Right cardiac atrium (tissue), 5 donors: ENCODE measurements at places on chromosomes 16 and 17. TPM values are rescaled to one million over a fixed set of nuclear protein-coding genes. Genes with fewer than 3 reads are reported as not detected.

DNA sequence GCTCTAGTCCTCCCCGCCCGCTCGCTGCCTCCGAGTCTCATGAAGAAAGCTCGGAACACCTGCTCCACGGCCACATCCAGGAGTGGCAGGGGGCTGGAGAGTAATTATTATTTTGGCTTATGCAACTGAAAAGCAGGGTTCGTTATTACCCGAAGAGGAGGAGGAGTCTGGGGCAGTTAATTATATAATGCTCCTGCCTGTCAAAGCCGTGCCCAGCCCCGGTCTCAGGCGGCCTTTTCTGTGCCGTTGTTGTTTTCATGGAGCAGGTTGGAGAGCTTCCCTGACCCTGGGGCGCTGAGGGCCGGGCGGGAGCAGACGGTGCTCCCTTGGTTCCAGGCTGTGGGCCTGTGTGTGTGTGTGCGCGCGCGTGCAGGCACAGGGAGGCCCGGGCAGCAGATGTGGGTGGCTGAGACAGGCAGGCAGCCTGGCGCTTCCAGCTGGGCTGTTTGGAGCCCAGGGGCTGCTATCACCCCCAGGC lies 2.4 kb downstream of the JPH3 start:
- DNase-seq, result no peak

DNA sequence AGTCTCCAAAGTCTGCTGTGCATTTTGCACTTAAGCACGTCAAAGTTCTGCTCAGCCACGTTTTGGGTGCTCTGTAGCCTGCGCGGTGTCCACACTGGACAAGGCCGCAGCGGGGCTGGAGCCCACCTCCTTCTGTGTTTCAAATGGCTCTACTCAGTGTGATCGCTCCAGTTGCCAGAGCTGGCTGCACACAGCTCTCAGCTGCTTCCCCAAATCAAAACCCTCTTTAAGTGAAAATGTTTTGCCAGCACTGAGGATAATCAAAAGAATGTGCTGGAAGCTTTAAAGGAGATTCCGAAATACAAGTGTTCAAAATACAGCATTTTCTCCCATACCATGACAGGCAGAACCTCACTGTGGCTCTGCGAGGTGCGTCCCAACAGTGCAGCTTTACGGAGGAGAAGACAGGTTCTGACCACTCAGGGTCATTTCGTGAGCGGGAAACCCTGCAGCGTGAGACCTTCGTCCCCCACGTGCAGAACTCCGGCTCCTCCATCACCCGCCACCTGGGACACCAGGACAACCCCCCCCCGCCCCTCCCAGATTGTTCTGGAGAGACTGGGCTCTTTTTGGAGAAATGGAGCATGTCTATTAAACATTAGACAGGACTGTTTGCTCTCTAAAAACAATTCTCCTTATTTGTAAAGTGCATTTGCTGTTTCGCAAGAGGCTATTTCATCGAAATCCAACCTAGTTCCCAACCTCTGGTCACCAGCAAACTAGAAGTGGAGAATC lies 16.6 kb downstream of the TBC1D16 start:
- no peak for DNase-seq

- DNase-seq, result no peak
Measured at GRCh38 chr17:39801055-39801454, 63.1 kb downstream of the IKZF3 start.

- DNase-seq, result no peak
Measured at GRCh38 chr16:66471264-66471663, 44.2 kb downstream of the BEAN1 start.

GRCh38 chr16:74874912-74875546 lies 100.4 kb upstream of the FA2H start:
- DNase-seq, result no peak

DNA sequence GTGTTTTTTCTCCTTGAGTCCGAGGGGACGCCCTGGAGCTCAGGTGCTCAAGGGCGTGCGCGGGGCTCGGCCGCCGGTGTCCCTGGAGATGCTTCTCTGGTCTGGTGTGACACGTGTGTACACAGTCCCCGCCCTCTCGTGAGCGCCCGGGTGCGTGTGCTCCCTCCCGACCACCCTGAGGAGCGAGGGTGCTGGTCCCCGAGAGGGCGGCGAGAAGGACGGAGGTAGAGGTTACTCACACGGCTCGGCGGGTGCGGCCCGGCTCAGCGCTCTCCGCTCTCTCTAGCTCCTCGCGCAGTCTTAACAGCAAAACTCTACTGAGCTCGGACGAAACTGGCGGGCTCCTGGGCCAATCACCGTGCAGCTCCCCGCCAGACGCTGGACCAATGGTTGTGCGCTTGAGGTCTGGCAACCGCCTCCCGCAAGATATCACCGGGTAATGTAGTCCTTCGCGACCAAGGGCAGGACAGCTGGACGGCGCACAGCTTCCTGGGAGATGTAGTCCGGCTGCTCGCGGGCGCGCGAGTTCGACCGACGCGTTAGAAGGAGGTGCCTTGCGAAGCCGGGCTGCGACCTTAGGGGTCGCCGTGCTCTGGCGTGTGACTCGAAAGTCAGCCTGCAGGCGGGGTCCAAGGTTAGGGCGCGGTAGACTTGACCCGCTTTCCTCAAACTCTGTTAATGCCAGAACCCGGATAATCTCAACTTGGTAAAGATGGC lies at the start of gene SLC25A19:
SLC25A19 (minus strand) TSS at position 319 of the 717 bp plus-strand sequence. CDS start 2,669 bp downstream, outside the sequence.
- peak; percentile 99 for DNase-seq

- no peak for DNase-seq
Measured at GRCh38 chr16:55301385-55302008, 22.5 kb upstream of the IRX6 start.

GRCh38 chr16:24423312-24423711 lies 116.1 kb upstream of the RBBP6 start:
- DNase-seq, result no peak

DNA sequence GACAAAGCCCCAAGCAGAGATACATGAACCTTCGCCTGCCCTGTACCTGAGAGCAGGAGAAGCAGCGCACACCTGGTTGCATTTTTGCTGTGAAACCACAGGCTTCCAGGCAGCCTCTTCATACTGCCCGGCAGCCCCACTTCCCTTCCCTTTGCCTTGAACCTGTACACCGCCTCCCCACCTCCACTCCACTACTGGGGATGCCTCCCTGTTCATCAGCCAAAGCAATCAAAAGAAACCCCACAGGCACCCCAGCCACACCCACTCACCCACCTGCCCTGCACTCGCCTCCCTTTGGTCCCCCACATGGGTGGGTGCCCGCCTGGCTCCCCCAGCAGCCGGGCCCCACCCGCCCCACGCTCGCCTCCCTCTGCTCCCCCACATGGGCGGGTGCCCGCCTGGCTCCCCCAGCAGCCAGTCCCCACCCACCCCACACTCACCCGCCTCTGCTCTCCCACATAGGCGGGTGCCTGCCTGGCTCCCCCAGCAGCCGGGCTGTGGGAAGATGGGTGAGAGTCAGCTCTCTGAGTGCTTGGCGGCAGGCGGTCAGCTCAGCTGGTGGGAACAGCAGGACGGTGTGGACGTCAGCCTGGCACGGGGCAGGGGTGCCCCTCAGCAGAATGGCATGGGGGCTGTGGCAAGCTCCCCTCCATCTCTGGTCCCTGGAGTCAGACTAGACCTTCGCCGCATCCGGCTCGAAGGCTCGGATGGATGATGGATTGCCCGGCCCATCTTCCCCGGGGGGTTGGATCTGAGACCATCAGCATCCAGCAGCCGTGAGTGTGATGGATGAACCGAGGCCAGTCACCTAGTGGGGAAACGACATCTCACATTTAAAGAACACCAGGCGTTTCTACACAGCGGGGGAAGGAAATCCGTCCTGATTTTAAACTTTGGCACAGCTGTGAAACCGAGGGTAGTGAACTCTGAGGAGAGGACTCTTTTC lies 135.6 kb downstream of the BANP start:
- no peak for DNase-seq

- DNase-seq, result no peak
Measured at GRCh38 chr17:6186998-6187397, 116.8 kb downstream of the WSCD1 start.

DNA sequence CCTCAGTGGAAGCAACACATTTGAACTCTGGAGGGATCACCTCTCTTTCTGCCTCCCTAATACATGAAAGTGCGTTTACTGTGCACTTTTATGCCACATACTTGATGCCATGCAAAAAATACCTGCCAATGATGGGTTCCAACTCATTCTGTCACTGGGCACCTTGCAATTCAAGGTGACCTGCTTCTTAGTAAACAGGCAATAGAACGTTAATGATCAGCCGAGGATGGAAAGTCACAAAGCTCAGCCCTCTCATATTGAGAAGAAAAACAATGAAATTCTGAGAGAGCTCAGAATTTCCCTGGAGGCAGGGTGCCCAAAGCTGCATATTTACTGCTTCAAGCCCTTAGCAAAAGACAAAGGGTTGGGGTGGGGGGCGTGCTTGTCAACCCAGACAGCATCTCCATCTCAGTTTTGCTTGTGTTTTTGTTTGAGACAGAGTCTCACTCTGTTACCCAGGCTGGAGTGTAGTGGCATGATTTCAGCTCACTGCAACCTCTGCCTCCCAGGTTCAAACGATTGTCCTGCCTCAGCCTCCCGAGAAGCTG lies 23.2 kb downstream of the LITAF start:
- no peak for DNase-seq

DNA sequence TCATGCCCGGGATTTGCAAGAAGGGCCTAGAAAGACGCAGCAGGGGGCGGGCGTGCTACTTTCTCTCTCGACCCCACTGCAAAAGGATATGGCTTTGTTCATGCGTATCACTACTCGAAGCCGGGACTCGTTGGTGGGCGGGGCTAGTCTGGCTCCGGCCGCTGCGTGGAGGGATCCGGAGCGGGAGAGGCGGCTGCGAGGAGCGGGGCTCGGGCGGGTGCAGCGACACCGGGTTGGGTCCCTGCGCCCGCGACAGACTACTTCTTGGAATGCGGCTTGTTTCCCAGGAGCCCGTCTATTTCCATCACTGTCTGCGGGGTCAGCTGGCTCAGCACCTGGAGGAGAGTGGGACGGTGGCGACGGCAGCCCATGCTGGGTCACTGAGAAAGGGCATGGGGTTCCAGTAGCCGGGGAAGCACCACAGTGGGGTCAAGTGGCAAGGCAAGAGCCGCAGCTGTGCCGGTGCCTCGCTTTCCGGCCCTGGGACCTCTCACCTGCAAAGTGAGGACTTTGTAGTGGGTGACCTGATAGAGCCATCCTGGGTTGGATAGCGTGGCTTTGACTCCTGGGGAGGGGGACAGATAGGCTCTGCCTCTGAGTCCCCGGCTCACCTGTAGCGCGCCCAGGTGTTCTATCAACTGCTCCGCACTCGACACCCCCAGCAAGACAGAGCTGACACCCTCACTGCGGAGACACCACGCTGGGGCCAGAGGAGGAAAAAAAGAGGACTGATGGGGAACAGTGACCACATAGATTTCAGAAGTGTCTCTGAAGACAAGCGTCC lies 6.6 kb downstream of the KCNAB3 start:
- peak; percentile 96 for DNase-seq

GRCh38 chr17:82915010-82915756 lies 75.4 kb upstream of the ZNF750 start:
- DNase-seq, result no peak

- no peak for DNase-seq
Measured at GRCh38 chr16:27174798-27175197, 28.5 kb upstream of the KDM8 start.

GRCh38 chr17:50176559-50177357 lies 11.0 kb downstream of the SGCA start:
- peak; percentile 55 for DNase-seq

DNA sequence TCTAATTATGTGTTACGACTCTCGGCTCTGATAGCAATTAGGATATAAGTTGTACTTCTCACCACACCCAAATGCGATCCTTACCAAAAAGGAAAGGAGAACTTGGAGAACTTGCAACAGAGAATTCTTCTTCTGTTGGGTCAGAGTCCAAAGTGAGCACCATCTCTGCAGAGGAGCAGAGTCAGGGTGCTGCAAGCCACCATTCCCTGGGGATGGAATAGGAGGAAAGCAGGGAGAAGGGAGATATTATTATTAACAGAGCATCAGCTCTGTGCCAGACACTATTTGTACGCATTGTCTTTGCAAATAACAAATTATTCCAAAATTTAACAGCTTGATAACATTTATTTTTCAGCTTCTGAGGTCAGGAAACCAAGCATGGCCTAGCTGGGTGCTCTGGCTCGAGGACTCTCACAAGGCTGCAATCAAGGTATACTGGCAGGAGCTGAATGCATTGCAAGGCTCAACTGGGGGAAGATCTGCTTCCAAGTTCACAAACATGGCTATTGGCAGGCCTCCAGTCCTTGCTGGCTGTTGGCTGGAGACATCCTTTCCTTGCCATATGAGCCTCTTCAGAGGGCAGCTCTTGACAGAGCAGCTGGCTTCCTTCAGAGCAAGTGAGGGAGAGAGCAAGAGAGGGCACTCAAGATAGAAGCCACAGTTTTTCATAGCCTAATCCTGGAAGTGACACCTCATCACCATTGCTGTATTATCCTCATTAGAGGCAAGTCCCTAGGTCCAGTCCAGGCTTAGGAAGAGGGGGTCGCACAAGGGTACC lies 296.2 kb upstream of the CDH5 start:
- DNase-seq, result peak; percentile 83

GRCh38 chr17:10156599-10156947 lies 41.8 kb downstream of the GAS7 start:
- no peak for DNase-seq

GRCh38 chr16:53913099-53913870 lies 209.3 kb downstream of the FTO start:
- DNase-seq, result no peak

- no peak for DNase-seq
Measured at GRCh38 chr16:87483481-87483880, 9.3 kb downstream of the ZCCHC14 start.

DNA sequence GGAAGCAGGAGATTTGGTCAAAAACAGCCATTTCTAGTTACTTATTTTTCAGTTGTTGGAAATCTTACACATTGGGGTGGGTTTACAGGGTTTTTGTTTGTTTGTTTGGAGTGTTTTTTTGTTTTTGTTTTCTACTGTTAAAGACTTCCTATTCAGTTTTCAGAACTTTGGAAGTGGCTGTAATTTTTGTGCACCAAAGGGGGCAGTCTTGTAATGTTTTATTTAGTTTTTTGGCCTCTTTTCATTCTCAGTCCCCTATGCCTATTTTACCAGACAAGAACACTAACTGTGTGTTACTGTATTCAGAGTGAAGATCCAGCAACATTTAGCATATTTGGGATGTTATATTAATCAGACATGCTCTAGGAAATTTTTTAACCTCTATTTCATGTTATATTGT lies 20.6 kb downstream of the TPPP3 start:
- DNase-seq, result no peak

DNA sequence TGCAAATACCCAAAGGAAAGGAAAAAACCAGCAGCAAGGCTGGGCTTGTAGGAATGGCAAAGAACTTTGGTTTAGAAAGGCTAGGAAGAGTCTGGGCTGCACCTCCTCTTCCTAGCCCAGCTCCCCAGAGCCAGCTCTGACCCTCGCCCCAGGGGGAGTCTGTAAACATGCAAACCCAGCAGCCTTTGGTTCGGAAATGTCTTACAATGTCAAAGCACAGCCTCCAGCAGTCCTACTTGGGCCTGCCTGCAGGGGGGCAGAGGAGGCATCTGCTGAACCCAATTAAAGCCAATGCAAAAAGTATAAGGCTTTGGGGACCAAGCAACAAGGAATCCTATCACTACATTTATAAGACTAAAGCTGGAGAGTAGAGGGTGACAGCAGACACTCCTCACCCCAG lies 5.0 kb upstream of the FTSJ3 start:
- DNase-seq, result peak; percentile 30

- peak; percentile 83 for DNase-seq
Measured at GRCh38 chr17:45284176-45285140, 22.6 kb upstream of the SPATA32 start.

MFAP4 gene
- 119 TPM for total RNA-seq

ACSM5 gene
- 2.8 TPM for total RNA-seq

TAC4 gene
- total RNA-seq, result 1.1 TPM

ZNF276 gene
- 16.2 TPM for total RNA-seq

DPEP2 gene
- 1.5 TPM for total RNA-seq

SCGB1C2 gene
- total RNA-seq, result not detected

PIK3R6 gene
- total RNA-seq, result 0.88 TPM

AIPL1 gene
- not detected for total RNA-seq

ADAMTS18 gene
- total RNA-seq, result not detected

ARHGAP27 gene
- total RNA-seq, result 29.5 TPM
